ENCODE measurements at places on chromosomes 6 and 20. TPM values are rescaled to one million over a fixed set of nuclear protein-coding genes. Genes with fewer than 3 reads are reported as not detected.

DNA sequence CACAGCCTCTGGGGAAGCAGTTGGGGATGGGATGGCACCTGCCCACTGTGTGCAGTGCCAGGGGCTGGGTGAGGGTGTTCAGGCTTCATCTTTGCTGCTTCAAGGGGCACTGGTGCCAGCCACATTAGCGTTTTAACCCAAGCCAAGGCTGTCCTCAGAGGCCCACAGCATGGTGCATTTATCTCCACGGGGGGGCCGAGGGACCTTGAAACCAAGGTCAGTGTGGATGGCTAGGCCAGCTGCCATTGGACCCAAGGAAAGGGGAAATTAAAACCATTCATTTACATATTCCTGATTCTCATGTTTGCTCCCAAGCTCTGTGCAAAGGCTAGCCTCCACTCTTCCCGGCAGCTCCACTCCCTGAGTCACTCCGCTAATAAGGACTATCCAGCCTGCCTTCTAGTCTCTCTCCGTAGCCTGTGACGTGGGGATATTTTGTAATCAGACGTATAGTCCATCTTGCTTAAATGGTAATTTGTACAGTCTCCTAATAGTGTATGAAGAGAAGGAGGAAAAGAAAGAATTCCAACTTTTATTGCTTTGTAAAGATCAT, 197.1 kb downstream of the CDH4 start:
- H3K27me3 ChIP-seq, result peaks cover 7% of the 10 kb centered on the region
- H3K4me3 ChIP-seq, result no peak overlapping the region
- no peaks in the 10 kb centered on the region for H3K36me3 ChIP-seq
- H3K4me1 ChIP-seq, result no peaks in the 10 kb centered on the region
- H3K27ac ChIP-seq, result no peak overlapping the region

- H3K27ac ChIP-seq, result no peak overlapping the region
- no peak for DNase-seq
- no peak overlapping the region for H3K4me3 ChIP-seq
- no peaks in the 10 kb centered on the region for H3K27me3 ChIP-seq
- no peaks in the 10 kb centered on the region for H3K36me3 ChIP-seq
- H3K4me1 ChIP-seq, result no peaks in the 10 kb centered on the region
Measured at GRCh38 chr6:168311410-168312124, 8.0 kb downstream of the DACT2 start.

DNA sequence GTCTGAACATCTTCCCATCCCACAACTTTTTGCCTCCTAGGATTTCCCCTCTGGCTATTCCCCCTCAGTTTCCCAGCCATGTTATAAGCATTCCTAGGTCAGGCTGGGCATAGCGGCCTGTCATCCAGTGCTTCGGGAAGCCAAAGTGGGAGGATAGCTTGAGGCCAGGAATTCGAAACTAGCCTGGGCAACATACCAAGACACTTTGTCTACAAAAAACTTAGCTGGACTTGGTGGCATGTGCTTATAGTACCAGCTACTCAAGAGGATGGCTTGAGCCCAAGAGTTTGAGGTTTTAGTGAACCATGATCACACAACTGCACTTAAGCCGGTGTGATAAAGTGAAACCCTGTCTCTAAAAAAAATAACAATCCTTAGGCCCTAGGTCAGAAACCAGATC, 447.4 kb downstream of the KIF16B start:
- H3K27me3 ChIP-seq, result no peaks in the 10 kb centered on the region
- peaks cover 20% of the 10 kb centered on the region for H3K4me1 ChIP-seq
- DNase-seq, result no peak
- no peaks in the 10 kb centered on the region for H3K36me3 ChIP-seq
- no peak overlapping the region for H3K27ac ChIP-seq

- DNase-seq, result no peak
- H3K27ac ChIP-seq, result no peak overlapping the region
- H3K4me3 ChIP-seq, result no peak overlapping the region
- H3K36me3 ChIP-seq, result no peaks in the 10 kb centered on the region
- H3K27me3 ChIP-seq, result no peaks in the 10 kb centered on the region
Measured at GRCh38 chr6:115706324-115706723, 354.4 kb downstream of the FRK start.

GRCh38 chr6:109393886-109394281, 11.6 kb upstream of the CD164 start:
- H3K4me3 ChIP-seq, result no peak overlapping the region
- H3K27ac ChIP-seq, result no peak overlapping the region
- no peaks in the 10 kb centered on the region for H3K4me1 ChIP-seq
- H3K27me3 ChIP-seq, result no peaks in the 10 kb centered on the region

The GPR63 gene
- 0.14 TPM for total RNA-seq

The HLA-G gene
- not detected for total RNA-seq
